ENCODE measurements at places on chromosomes 3 and 15. TPM values are rescaled to one million over a fixed set of nuclear protein-coding genes. Genes with fewer than 3 reads are reported as not detected.

GRCh38 chr15:67382723-67383122 lies 128.1 kb downstream of the IQCH start:
- no peaks in the 10 kb centered on the region for H3K36me3 ChIP-seq
- DNase-seq, result no peak
- no peak overlapping the region for H3K4me3 ChIP-seq
- no peaks in the 10 kb centered on the region for H3K4me1 ChIP-seq

- no peaks in the 10 kb centered on the region for H3K36me3 ChIP-seq
- H3K4me1 ChIP-seq, result peaks cover 13% of the 10 kb centered on the region
- H3K27me3 ChIP-seq, result no peaks in the 10 kb centered on the region
Observed at GRCh38 chr3:31732548-31732947, 199.8 kb downstream of the STT3B start.

- DNase-seq, result peak; percentile 28
- H3K36me3 ChIP-seq, result no peaks in the 10 kb centered on the region
- H3K4me1 ChIP-seq, result peaks cover 13% of the 10 kb centered on the region
- peak overlapping the region; percentile 90 for H3K4me3 ChIP-seq
- H3K27ac ChIP-seq, result no peak overlapping the region
- no peaks in the 10 kb centered on the region for H3K27me3 ChIP-seq
Observed at GRCh38 chr3:38455639-38456430, 2.1 kb downstream of the ACVR2B start.

DNA sequence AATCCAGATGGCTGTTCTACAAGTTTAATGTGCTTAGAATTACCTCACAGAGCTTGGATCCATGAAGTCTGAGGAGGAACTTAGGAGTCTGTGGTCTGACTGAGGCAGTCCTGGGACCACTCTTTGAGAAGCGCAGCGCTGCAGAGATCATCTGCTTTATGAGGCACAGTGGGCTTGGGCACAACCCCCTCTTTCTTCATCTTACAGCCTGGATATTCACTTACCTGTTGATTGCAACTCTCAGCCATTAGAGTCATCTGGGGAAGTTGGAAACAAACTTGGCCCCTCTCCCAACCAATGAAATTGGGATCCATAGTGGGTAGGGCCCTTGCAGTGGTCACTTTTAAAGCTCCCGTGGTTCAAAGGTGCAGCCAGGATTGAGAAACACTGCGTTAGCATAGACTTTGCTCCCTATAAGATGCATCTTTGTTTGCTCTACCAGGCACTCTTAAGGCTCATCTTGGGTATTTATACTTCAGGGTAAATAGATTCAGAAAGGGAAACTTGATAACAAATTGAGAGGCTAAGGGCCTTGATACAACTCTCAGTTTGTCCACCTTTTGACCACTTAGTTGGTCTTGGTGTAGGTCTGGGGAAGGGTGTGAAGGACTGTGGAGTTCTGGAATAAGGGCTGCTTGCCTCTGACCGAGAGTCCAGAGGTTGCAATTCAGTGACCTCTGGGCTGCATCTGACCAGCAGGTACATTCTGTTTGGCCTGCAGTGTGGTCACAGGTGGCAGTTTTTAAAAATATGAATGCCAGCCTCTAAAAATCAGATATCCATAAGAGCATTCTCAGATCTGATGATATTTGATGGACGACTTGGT lies 22.8 kb downstream of the FEM1B start:
- H3K36me3 ChIP-seq, result 0 out of 2 replicates have a peak, but pooled peaks cover 7% of the 10 kb centered on the region
- no peak overlapping the region for H3K4me3 ChIP-seq
- no peak for DNase-seq
- H3K27ac ChIP-seq, result no peak overlapping the region
- peaks cover 7% of the 10 kb centered on the region for H3K4me1 ChIP-seq

The ANKUB1 gene
- total RNA-seq, result 0.31 TPM

DNA sequence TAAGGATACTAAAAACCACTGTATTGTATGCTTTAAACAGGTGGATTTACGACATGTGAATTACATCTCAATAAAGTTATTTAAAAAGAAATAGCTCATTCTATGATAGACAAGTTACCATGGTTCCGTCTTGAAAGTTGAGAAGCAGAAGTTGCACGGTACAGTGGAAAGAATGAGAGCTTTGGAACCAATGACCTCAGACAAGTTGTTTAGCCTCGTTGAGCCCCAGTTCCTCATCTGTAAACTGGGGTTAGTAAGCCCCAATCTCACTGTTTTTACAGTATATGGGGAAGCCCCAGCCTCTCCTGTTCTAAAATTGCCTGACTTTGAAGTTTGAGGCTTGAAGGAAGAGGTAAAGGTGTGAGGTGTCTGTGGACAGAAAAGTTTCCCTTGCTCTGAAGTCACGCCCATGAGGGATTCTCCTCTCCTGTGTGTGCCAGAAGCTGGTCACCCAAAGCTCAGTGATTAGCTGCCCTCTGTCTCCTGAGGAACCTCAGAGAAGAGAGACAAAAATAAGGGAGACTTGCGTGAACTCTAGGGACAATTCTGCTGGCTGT lies 10.0 kb downstream of the CRYGS start:
- no peak overlapping the region for H3K4me3 ChIP-seq
- H3K27ac ChIP-seq, result no peak overlapping the region
- H3K27me3 ChIP-seq, result no peaks in the 10 kb centered on the region
- H3K36me3 ChIP-seq, result no peaks in the 10 kb centered on the region
- no peaks in the 10 kb centered on the region for H3K4me1 ChIP-seq

GRCh38 chr3:42961633-42962032 lies 17.5 kb upstream of the GASK1A start:
- no peak overlapping the region for H3K27ac ChIP-seq
- no peaks in the 10 kb centered on the region for H3K4me1 ChIP-seq
- H3K36me3 ChIP-seq, result no peaks in the 10 kb centered on the region
- H3K27me3 ChIP-seq, result no peaks in the 10 kb centered on the region
- no peak for DNase-seq

The CDCP1 gene
- 0.56 TPM for total RNA-seq

DNA sequence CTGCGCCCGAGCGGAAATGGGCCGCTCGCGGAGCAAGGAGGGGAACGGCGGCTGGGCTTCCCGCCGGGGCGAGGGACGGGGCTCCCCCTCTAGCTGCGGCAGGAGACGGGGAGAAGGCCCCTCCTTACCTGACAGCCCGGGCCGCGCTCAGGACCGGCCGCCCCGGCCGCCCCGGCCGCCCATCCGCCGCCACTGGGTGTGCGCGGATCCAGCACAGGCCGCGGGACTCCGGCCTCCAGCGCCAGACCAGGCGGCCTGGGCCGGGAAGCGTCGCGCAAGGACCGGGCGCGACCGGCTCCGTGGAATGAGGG lies 296 bp downstream of the TPRA1 start:
- H3K4me3 ChIP-seq, result peak overlapping the region; percentile 87
- no peaks in the 10 kb centered on the region for H3K27me3 ChIP-seq
- no peak for DNase-seq
- H3K36me3 ChIP-seq, result peaks cover 24% of the 10 kb centered on the region
- peaks cover 30% of the 10 kb centered on the region for H3K4me1 ChIP-seq
- H3K27ac ChIP-seq, result peak overlapping the region; percentile 89

- no peak for DNase-seq
- H3K27ac ChIP-seq, result no peak overlapping the region
- no peaks in the 10 kb centered on the region for H3K27me3 ChIP-seq
- no peaks in the 10 kb centered on the region for H3K36me3 ChIP-seq
- no peak overlapping the region for H3K4me3 ChIP-seq
Observed at GRCh38 chr3:132008837-132009236, 26.0 kb downstream of the CPNE4 start.

DNA sequence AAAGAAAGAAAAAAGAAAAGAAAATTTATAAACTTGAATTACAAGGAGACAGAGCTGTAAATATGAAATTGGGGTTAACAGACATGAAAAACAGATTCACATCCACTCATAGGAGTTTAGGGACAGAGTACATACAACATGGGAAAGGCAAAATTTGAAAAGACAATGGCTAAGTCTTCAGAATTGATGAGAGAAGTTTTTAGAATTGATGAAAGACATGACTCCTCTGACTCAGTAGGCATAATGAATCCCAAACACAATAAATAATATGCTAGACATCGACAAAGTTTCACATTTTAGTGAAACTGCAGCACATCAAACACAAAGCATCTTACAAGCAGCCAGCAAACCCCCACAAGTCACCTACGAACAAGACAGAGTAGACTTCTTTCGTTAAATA lies 84.4 kb upstream of the MELTF start:
- no peaks in the 10 kb centered on the region for H3K27me3 ChIP-seq
- DNase-seq, result no peak
- H3K27ac ChIP-seq, result no peak overlapping the region

The CPNE9 gene
- not detected for total RNA-seq

GRCh38 chr15:57152666-57153539 lies 223.4 kb upstream of the CGNL1 start:
- DNase-seq, result peak; percentile 52
- H3K36me3 ChIP-seq, result peaks cover 8% of the 10 kb centered on the region
- H3K27me3 ChIP-seq, result no peaks in the 10 kb centered on the region

GRCh38 chr3:186284661-186285060 lies 77.4 kb downstream of the DGKG start:
- H3K27ac ChIP-seq, result no peak overlapping the region
- H3K4me3 ChIP-seq, result no peak overlapping the region

The SLCO3A1 gene
- not detected for total RNA-seq

DNA sequence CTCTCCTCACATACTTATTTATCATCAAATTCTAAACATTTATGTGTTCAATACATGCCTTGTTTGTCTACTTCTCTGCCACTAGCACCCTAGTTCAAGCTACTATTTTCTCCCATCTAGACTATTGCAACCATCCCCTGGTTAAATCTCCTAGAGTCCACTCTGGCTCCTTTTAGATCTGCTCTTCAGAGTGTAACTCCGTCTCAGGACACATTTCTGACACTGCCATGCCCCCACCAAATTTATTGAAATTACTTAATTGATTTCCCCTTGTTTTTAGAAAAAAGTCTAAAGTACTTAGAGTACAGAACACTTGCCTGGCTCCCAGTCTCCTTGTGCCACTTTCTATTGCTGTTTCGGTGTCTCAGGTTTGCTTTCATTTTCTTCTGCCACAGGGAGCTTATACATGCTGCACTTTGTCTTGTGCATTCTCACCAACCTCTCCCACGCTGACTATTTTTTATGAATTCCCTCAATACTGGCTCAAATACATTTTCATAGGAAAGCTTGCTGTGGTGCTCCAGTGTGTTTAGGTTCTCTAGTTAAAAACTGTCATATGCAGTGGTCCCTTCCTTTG lies 792.3 kb downstream of the DIPK2A start:
- no peaks in the 10 kb centered on the region for H3K4me1 ChIP-seq
- H3K27me3 ChIP-seq, result no peaks in the 10 kb centered on the region
